ENCODE measurements at places on chromosomes 12 and 14.

DNA sequence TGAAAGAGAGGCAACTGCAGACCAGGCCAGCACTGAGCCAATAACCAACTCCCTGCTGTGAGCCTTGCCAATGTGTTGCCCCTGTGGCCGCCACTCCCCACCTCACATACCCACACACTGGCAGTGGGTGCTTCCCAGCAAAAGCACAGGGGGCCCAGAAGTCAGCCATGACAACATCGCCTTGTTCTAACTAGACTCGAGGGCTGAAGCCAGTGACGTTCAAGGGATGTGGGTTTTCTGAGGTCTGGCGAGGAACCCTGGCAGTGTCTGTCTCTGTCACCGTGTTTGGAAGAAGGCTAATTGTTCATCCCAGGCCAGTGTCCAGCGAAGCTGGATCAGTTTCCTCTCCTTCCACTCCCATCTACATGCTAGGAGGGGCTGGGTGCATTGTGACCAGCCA lies 311.8 kb upstream of the AMIGO2 start:
- no peak for DNase-seq

GRCh38 chr12:105852496-105852895 lies 286.3 kb downstream of the NUAK1 start:
- no peak for DNase-seq

GRCh38 chr14:104433401-104434213 lies 146.0 kb upstream of the C14orf180 start:
- DNase-seq: no peak

GRCh38 chr14:64225151-64225757 lies 68.9 kb downstream of the ESR2 start:
- no peak for DNase-seq

DNA sequence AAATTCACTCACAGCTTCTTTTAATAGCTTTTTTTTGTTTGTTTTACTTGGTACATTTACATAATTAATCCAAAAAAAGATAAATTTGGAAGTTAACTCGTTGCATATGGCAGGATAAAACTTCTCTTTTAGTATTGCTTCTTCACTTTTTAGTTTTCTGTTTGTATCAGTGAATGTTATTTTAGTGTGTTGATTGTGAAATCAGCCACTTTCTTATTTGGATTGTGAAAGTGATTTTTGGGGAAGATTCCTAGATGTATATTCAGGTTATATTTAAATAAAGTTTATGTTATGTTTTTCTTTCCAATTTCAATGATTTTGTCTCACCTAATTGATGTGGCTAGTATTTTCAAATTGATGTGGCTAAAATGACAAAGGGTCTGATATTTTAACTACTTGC lies 693.9 kb upstream of the MGAT4C start:
- DNase-seq: no peak

DNA sequence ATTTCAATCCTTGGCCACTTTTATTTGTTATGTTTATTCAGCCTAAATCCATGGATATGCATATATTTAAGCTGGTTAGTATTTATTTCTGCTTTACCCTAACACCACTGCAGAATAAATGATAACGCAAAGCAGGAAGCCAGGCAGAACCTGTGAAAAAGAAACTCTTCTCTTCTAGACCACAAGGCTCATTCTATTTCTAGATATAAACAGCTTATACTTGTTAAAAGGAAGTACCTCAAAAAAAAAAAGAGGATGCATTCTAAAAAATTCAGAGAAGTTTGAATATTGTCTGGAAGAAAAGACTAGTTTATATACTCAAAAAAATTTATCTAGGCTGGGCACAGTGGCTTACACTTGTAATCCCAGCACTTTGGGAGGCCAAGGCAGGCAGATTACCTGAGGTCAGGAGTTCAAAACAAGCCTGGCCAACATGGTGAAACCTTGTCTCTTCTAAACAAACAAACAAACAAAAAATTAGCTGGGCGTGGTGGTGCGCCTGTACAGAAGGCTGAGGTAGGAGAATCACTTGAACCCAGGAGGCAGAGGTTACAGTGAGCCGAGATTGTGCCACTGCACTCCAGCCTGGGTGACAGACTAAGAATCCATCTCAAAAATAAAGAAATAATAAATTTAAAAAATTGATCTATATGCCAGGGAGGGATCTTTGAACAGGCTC lies 55.8 kb downstream of the GALNT4 start:
- DNase-seq: no peak

- no peak for DNase-seq
Observed at GRCh38 chr12:10361622-10362021, 28.2 kb downstream of the KLRK1 start.

- DNase-seq: no peak
Observed at GRCh38 chr14:94175011-94175745, 1.1 kb downstream of the PPP4R4 start.

- DNase-seq: no peak
Observed at GRCh38 chr12:106110626-106111300, 28.0 kb downstream of the NUAK1 start.

DNA sequence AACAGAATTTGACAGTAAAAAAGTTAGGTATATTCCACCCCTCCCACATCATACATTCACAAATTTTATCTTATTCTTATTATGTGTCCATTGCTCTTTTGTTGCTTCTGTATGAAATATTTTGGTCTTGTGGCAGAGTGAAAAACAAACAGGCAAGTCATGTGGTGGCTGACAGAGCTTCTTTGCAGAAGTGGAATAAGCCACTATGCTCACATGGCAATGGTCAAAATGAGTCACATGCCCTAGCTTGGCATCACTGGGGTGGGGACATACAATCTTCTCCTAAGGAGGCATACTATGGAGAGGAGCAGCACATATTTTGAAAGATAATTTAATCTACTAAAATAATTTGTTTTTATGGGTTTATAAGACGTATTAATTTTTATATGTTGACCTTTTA lies 27.7 kb upstream of the CMA1 start:
- peak; percentile 59 for DNase-seq

DNA sequence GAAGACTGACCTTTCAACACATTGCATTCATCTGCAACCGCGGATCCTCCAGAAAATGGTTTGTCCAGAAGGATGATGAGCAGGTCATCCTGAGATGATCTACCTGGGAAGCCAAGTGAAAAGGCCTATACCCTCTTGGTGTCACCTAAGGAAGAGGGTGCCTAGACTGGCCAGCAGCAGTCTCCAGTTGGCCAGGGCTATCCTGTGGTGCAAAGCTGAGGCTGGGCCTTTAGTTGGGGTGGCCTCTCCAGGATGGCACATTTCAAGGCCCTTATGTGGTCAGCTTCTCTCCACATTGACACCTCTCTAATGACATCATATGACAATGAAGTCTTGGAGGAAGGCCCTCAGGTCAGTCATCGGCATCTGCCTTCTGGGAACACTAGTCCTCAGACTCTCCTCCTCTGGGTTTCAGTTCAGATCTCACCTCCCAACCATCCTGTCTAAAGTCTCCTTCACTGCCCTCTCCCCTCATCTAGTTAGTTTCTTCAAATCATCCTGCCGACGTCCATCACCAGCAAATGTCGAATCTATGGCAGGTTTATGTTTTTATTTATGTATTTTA lies 3.3 kb upstream of the SLC22A17 start:
- DNase-seq: no peak

- no peak for DNase-seq
Observed at GRCh38 chr12:116771651-116772050, 33.5 kb downstream of the RNFT2 start.

DNA sequence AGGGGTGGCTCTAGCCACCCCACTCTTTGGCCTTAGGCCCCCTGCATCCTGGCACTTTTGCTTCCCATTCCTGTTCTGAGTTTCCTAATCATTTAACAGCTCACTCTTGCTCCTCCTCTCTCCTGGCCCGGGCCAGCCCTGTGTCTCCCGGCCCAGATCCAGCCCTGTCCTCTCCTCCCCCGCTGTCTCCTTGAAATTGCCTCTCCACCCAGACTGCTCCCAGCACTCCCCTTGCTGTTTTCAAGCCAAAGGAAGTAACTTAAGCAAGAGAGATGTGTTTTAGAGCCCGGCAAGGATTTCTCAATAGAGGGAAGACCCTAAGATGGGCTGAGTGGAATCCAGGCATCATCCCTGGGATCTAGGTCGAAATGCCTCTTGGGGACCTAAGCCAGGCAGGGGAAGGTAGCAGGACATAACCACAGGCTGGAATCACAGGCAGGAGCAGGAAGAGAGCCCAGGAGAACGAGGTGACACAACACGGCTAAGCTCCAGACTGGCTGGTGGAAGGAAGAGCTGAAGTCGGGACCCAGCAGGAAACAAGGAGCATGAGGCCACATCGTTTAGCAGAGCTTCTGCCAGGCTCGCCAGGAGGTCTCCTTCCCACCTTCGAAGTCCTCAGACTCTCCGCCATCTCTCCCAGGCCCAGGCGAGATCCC lies 2.0 kb upstream of the LRP1-AS start:
- DNase-seq: no peak

- DNase-seq: no peak
Observed at GRCh38 chr14:104110491-104111209, 25.1 kb downstream of the ASPG start.

GRCh38 chr12:16573398-16574077 lies 32.4 kb downstream of the LMO3 start:
- peak; percentile 57 for DNase-seq

GRCh38 chr12:57781244-57781643 lies 1.3 kb upstream of the TSFM start:
- DNase-seq: peak; percentile 46

GRCh38 chr12:3974883-3975282 lies 101.7 kb upstream of the PARP11 start:
- no peak for DNase-seq

DNA sequence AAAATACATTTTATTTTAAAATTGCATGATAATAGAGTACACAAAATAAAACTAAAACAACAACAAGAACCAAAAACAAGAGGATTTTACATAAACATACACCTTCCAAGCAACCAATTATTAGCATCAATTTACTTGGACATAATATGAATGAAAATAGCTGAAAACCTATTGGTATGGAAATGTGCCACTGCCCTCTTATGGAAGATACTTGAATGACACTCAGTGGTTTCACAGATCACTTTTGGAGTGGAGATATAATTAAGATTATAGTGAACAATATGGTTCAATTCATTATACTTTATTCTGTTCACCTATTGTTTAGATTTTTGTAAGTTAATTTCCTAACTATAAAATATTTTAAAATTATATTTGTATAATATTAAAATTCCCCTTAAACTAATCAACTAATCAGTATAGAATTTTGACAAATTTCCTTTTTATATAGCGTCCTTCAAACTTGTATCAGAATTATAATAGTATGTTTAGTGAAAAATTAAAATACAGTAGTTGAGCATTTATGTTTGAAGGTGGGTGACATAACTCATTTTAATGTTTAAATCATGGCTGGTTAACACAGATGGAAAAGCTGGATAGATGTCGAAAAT lies 70.1 kb downstream of the SLC6A15 start:
- DNase-seq: peak; percentile 11

DNA sequence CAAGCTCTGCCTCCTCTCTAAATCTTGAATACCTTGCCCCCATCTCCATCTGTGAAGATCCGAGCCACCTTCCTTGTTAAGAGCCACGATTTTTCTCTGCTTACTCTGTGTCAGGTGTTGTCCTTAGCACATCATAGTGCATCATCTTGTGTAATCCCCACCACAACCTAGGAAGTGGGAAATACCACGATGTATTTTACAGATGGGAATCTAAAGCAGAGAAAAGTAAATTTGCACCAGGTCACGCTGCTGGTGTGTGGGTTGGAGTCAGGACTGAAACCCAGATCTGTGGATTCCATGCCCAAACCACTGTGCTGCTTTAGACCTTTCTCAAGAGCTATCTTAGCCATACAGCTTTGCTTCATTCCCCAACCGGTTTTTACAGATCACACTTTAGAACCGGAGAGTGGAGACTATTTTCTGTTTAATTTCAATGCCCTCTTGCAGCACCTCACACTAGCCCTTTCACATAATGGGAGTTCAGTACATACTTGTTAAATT lies 94.6 kb downstream of the PPM1A start:
- DNase-seq: no peak

DNA sequence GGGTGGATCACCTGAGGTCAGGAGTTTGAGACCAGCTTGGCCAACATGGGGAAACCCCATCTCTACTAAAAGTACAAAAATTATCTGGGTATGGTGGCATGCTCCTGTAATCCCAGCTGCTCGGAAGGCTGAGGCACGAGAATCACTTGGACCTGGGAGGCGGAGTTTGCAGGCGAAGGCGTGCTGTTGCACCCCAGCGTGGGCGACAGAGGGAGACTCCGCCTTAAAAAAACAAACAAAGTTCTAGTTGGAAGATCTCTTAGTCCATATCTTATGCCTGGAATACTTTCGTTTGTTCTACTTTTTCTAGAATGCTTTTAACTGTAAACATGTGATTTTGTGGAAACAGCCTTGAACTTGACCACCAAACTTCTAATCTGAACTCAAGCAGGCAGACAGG lies 38.7 kb downstream of the PPHLN1 start:
- DNase-seq: no peak

- DNase-seq: no peak
Observed at GRCh38 chr12:113257564-113257963, 36.3 kb downstream of the TPCN1 start.

GRCh38 chr12:117850048-117850447 lies 118.7 kb downstream of the KSR2 start:
- DNase-seq: no peak

DNA sequence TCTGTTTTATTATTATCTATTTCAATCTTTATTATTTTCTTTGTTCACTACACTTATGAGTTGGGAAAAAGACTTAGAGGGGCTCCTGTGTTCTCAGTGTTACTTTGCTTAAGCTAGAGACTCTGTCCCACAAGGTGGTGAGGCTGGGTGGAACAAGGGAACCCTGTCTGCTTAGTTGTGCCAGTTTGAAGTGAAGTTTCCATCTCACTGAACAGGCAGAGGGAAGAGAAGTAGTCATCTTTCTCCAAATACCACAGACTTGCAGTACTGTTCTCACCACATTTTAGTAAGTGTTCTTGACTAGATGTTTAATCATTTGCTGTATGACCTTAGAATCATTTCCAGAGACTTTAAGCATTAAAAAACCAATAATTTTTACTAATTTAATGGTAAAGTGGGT lies 195.7 kb upstream of the NEDD1 start:
- no peak for DNase-seq

GRCh38 chr12:102120564-102120873 lies 536 bp downstream of the PARPBP start:
- DNase-seq: no peak

DNA sequence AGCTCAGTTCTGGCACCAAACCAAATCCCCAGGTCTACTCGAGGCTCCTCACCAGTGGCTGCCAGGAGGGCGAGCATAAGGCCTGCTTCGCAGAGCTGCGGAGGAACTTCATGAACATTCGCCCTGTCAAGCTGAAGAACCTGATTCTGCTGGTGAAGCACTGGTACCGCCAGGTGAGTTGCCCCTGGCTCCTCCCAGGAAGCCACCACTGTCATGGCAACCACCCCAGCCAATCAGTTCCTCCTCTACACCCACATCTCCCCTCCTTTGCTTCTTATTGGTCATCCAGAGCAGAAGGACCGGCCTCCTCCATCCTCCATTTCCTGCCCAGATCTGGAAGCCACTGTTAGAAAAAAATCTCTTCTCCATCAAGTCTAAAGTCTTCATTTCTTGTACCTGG lies 17.2 kb upstream of the OAS2 start:
- DNase-seq: no peak

- no peak for DNase-seq
Observed at GRCh38 chr12:114894076-114894475, 210.1 kb upstream of the TBX3 start.
